H4 (cell line): ENCODE measurements at places on chromosomes 1 and 21.

- peak; percentile 38 for DNase-seq
Measured at GRCh38 chr1:44425341-44426082, 20.5 kb downstream of the RNF220 start.

GRCh38 chr1:107496002-107496401 lies 355.2 kb downstream of the NTNG1 start:
- no peak for DNase-seq

- DNase-seq, result no peak
Measured at GRCh38 chr1:206600527-206600926, 11.7 kb downstream of the EIF2D start.

GRCh38 chr1:227912866-227913265 lies 34.9 kb downstream of the WNT9A start:
- no peak for DNase-seq

- DNase-seq, result peak; percentile 60
Measured at GRCh38 chr1:201266774-201267173, 16.5 kb upstream of the PKP1 start.

DNA sequence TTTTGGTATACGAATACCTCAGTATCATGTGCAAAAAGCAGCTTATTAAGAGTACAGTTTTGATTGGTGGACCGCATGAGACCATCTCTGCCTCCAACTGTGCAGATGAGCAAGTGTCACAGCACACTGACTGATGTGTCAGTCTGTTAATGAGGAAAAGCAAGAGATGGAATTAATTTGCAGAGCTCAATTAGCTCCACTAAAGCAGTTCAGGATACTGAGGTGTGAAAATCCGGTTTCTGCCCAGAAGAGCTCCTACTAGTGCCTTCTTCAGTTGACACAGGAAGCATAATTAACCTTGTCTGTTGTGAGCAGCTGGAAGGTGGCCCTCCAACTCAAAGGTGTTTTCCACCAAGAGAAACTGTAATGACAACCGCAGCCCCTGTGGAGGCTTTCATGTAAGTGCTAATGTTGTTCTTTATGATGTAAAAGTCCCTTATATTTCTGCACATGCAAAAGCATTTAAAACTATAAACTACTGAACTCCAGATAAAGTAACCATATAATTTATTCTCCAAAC lies 44.3 kb downstream of the PCNX2 start:
- no peak for DNase-seq
